RWPE1 (cell line): ENCODE measurements at places on chromosomes 1 and 21.
A peak's percentile ranks its signal among the peaks of the same experiment; 100 is the strongest.

DNA sequence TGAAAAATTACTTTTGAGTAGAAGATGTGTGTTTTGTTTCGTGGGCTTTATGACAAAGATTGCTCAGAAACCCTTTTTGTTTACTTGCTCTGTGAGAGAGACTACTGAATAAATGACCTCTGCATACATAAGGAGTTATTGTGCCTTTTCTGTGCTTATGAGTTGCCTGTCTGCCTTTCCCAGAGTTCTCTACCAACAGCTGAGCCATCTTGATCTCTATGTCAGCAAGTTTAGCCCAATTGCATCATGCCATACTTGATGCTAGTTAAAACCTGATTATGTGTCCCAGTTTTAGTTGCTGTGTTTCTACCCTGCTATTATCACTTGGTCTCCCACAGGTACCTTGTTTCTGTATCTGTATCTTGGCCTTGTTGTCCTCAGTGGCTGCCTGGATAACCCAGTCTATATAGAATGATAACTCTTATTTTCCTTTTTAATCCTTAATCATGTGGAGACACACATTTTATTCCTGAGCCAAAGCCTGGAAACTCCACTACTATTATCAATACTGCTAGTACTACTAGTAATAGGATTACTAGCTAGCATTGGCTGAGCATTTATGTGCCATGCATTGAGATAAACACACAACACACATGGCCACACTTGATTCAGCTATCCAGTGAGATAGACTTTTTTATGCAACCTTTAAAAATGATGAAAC is 28.7 kb upstream of the GNG12 start:
- no peak for DNase-seq

GRCh38 chr1:108708691-108709660 is 3.7 kb upstream of the FNDC7 start:
- no peak for DNase-seq

DNA sequence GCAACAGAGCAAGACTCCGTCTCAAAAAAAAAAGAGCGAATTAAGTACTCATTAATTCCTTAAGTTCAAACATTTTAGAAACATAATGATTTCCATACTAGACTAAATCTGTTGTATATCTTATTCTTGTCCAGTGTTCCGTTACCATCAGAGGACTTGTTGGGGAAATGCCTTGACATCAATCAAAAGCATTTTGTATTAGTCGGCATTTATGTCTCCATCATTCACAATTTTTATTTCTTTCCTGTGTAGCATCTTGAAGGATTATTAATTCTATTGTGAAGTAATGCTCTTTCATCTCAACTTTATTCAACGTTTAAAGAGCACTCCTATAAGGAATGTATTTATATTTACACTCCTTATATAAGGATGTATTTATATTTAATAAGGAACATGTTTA is 82.9 kb upstream of the QSOX1 start:
- no peak for DNase-seq

DNA sequence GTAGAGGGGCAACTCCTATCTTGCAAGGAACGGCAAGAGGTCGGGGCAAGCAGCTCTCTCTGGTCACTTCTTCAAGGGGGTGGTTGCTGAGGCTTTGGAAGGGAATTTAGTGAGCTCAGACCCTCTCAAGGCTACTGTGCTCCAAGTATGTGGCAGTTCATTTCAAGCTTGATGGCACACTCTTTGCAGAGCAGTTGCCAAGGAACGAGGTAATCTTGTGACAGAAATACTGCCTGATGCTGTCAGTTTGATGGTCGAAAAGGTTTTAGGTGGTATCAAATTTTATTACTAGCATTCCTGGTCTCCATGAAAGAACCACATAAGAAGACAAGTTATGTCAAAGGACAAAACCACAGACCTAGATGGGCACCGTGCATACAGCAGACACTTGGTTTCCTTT is 13.1 kb downstream of the CFAP298 start:
- no peak for DNase-seq

GRCh38 chr1:84406346-84406861 is 8.1 kb downstream of the DNASE2B start:
- DNase-seq: peak; percentile 58

DNA sequence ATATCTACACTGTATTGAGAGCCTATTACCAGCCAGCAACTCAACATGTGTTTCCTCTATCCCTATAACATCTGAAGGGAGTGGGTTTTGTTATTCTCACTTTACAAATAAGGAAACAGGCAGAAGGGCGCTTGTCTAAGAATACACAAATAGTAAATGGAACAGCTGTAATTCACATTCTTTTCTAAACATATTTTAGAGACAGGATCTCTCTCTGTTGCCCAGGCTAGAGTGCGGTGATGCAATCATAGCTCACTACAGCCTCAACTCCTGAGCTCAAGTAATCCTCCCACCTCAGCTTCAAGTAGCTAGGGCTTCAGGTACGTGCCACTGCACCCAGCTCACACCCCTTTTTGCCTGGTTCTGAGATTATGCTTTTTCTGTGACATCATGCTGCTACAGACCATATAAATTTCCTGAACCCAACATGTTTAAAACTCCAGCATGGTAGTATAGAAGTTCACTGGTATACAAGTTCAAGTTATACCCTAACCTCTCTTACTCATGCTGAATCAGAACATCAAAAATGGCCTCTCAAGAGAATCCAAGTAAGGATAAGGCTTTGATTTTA is 8.6 kb upstream of the TACSTD2 start:
- no peak for DNase-seq

- no peak for DNase-seq
These were observed 345.1 kb downstream of the ST6GALNAC3 start for GRCh38 chr1:76419603-76420002.

DNA sequence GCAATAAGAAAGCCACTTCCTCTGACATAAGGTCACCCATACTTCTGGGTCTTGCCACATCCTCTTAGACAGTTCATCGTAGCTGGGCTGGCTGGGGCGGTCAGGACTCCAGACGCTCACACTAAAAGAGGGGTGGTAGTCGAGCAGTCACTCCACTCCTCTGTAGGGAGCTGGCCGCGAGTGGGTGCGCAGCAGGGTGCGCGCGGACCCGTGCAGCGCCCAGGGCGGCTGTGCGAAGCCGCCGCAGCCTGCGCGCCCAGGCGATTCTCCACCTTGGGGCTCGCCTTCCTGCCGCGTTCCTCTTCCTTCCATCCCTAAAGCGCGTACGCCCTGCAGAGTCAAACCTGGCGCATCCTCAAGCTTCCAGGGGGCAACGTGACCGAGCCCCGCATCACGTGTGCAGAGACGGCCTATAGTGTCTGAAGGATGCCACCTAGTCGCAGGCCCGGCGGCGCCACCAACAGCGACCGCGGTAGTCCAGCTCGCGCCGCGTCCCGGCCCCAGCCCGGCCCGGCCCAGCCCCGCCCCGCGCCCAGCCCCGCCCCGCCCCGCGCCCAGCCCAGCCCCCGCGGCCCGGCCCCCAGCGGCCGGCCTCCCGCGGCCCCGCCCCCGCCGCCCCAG is 360 bp upstream of the PRDX6 start:
- DNase-seq: peak; percentile 83

DNA sequence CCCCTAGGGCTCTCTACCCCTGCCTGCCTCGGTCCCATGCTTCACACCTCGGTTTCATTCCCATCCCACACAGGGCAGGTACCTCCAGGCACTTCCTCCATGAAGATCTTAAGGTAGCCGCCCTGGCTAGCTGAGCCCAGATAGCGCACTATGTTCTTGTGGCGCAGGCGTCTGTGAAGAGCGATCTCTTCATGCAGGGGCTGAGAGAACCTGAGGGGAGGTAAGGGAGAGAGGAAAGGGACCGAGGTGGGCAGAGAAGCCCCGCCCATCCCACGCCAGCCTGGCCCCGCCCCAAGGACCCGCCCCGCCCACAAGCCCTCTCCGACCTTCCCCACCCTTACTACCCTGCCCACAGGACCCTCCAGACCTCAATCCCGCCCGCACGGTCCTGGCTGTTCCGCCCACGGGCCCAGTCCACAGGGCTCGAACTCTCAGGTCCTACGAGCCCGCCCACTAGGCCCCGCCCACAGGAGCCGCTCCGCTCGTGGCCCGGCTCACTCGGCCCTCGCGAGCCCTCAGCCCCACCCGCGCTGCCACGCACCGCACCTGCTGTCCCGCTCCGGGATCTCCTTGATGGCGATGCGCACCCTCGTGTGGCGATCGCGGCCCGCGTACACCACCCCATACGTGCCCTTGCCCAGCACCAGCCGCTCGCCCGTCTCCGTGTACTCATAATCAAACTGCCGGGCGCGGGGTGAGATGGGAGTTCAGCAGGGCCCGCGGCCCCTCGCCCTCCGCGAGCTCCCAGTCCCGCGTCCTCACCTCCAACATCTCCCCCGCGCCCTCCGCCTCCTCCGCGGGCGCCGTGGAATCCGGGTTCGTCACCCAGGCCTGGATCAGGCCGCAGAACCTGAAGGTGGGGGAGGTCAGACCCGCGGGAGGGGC is 6.4 kb downstream of the MAP3K6 start:
- no peak for DNase-seq

GRCh38 chr1:101316256-101316655 is 79.4 kb downstream of the S1PR1 start:
- DNase-seq: no peak

GRCh38 chr1:172416496-172417035 is 3.9 kb upstream of the C1orf105 start:
- DNase-seq: no peak

- DNase-seq: no peak
These were observed 12.7 kb upstream of the CASQ1 start for GRCh38 chr1:160177667-160178066.

GRCh38 chr1:160726114-160726497 is 12.9 kb upstream of the SLAMF7 start:
- no peak for DNase-seq

DNA sequence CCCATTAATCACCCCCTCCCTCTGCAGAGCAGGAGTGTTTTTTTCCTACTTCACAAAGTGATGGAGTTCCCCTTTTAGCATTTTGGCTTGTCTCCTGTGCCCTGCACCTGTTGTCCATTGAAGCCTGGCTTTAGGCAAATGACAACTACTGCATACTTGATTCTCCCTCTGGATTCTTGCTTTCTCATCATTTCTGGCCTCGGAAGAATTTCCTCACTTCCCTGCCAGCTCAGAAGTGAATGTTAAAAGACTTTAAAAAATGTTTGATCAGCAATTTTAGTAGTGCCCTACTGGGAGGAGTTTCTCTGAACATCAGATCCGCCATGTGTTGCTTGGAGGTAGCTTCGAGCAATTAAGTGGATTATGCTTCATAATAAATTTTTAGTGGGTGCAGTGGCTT is 28.1 kb downstream of the RCOR3 start:
- no peak for DNase-seq

GRCh38 chr21:38720074-38720473 is 85.7 kb upstream of the ETS2 start:
- no peak for DNase-seq

DNA sequence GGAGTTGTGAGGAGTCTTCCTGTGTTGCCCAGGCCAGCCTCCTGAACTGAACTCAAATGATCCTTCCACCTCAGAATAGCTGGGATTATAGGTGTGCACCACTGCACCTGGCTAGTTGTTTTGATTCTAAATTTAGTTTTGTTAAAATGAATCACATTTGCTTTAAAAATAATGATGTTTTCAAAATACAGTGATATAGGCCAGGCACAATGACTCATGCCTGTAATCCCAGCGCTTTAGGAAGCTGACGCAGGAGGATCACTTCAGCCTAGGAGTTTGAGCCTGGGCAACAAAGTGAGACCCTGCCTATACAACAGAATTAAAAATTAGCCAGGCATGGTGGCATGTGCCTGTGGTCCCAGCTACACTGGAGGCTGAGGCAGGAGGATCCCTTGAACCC is 24.3 kb downstream of the RTCA start:
- no peak for DNase-seq

DNA sequence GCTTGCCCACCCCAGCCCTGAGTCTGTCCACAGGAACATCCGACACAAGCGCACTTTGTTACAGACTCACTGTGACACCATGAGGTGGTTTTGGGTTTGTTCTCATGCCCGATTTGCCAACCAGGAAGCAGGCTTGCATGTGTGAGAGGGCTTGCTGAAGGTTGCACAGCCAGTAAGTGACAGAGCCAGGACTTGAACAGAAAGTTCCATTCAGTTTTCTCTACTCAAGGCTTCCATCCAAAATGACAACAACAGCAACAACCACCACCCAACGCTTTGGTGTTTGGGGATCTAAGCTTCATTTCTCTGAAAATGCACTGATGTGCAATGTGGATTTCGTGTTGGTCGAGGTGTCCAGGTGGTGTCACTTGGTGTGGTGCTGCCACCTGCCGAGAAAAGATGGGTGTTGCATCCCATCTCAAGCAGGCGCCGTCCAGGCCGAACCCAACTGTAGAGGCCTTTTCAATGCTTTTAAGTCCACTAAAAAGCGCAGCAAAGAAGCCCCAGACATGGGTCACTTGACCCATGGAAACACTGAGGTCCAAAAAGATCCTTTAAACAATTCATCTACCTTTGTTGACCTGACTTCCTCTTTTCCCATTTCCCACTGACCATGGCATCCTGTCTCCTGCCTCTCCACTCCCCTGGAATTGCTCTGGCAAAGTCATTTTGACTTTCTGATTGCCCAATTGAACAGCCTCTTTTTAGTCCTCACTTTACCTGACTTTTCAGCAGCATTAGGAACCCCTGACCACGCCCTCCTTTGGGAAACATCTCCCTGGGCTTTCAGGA is 12.2 kb downstream of the CITED4 start:
- peak; percentile 71 for DNase-seq

DNA sequence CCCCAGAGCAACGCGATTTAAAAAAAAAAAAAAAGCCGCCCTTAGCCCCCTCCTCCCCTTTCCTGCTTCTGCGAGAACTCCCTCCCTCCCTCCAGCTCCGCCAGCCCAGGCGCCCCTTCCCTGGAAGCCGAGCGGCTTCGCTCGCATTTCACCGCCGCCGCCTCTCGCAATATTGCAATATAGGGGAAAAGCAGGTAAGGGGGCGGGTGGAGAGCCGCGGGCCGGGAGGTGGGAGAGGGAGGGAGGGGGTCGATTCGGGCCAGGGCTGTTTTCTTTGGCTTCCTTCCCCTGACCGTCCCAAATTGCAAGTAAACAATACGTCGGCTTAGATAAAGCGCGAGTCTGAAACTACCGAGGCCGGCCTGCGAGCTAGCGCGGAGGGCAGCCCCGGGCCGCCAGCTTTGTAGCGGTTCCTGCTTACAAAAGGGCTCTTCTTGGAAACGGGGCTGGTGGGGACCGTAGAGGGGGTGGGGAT is 408 bp downstream of the LMO4 start:
- DNase-seq: peak; percentile 30

- no peak for DNase-seq
These were observed 57.7 kb downstream of the HNRNPR start for GRCh38 chr1:23286401-23286800.

- peak; percentile 12 for DNase-seq
These were observed 1.1 kb downstream of the MIA3 start for GRCh38 chr1:222618880-222619596.

- no peak for DNase-seq
These were observed 14.5 kb downstream of the PLA2G4A start for GRCh38 chr1:186843226-186843625.
